Activated CD4-positive, alpha-beta T cell treated with anti-CD3 and anti-CD28 coated beads, Interleukin-2, amount 50 U/mL, for 4 hours (primary cell): ENCODE measurements at places on chromosomes 7 and 10.

DNA sequence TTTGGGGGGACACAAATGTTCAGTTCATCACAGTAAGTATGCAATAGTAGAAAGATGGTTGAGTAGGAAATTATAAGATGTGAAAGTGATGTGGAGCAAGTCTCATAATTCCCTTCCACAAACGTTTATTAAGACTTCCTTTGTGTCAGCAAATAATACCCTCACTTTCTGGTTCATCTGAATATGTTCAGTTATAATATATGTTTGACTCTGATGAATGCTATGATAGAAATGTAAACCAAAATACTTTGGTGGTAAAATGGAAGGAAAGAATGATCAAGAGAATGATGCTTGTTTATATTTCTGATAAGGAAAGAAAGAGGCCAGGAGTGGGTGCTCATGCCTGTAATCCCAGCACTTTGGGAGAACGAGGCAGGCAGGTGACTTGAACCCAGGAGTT is 111.7 kb upstream of the PLXDC2 start:
- no peak for DNase-seq

DNA sequence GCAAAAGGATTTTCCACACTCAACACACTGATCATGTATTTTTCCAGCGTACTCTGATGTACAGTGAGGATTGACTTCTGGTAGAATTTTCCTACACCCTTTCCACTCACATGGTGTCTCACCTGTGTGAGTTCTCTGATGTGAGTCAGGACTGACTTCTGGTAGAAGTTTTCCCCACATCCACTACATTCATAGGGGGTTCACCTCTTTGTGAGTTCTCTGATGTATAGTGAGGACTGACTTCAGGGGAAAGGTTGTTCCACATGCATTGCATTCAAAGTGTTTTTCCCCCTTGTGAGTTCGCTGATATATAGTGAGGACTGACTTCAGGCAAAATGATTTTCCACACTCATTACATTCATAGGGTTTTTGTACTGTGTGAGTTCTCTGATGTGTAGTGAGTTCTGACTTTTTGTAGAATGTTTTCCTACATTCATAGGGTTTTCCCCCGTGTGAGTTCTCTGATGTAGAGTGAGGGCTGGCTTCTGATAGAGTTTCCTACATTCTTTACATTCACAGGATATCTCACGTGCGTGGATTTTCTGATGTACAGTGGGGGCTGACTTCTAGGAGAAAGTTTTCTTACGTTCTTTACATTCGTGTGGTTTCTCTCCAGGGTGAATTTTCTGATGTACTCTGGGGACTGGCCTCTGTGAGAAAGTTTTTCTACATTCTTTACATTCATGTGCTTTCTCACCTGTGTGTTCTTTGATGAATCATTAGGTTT is 146.5 kb downstream of the GLRX3 start:
- no peak for DNase-seq

- no peak for DNase-seq
Observed at GRCh38 chr10:83592337-83592935, 546.9 kb upstream of the GHITM start.

DNA sequence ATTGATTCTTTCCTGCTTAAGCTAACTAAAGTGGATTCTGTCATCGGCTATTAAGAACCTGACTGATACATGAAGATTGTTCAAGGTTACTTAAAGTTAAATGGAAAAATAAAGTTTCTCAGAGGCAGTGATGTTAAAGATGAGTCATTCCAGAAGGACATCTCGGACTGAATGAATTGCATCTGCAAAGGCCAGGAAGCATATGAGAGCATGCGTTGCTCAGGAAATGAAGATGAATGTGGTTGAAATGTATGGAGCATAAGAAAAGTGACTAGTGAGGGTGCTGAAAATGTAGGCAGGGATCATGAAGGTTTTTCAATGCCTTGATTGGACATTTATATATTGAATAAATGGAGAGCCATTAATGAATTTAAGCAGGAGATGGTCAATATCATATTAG is 133.9 kb upstream of the GHITM start:
- DNase-seq: no peak

- DNase-seq: no peak
Observed at GRCh38 chr10:114313866-114314265, 74.8 kb downstream of the VWA2 start.

GRCh38 chr7:158431941-158432347 is 155.7 kb downstream of the PTPRN2 start:
- no peak for DNase-seq

- DNase-seq: no peak
Observed at GRCh38 chr7:128937271-128937646, 468 bp upstream of the IRF5 start.

DNA sequence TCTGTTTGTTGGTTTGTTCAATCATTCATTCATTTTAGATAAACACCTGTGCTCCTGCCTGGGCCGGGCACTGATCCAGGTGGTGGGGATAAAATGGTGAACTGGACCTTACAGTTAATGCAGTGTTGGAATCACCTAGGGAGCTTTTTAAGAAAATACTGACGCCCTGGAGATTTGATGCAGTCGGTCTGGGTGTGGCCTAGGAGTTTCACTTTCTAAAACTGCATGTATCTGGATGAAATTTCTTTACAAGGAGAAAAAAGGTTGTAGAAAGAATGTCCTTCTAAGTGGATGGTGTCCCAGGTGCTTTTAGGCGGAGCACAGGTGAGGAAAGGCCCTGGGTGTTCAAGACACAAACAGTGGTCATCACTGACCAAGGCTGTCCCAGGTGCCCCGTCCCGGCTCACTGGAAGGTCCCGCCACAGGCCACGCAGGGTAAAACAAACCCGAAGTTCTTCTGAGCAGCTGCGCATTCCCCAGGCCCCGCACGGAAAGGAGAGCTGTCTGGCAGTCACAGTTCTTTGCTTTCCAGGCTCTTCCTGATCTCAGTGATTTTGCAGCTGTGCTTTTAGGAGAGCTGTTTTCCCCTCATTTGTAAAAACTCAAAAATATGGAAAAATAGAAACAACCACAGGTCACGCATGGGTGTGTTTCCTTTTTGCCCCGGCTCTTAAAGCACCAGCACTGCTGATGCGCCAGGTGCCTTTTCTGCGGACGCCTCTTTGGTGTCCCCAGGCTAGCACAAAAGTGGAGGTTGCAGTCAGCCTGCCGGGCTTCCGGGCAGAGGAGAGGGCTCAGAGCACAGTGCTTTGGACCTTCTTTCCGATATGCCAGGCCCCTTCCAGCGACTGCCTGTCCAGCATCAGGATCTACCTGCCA is 161.9 kb downstream of the GRK5 start:
- no peak for DNase-seq

DNA sequence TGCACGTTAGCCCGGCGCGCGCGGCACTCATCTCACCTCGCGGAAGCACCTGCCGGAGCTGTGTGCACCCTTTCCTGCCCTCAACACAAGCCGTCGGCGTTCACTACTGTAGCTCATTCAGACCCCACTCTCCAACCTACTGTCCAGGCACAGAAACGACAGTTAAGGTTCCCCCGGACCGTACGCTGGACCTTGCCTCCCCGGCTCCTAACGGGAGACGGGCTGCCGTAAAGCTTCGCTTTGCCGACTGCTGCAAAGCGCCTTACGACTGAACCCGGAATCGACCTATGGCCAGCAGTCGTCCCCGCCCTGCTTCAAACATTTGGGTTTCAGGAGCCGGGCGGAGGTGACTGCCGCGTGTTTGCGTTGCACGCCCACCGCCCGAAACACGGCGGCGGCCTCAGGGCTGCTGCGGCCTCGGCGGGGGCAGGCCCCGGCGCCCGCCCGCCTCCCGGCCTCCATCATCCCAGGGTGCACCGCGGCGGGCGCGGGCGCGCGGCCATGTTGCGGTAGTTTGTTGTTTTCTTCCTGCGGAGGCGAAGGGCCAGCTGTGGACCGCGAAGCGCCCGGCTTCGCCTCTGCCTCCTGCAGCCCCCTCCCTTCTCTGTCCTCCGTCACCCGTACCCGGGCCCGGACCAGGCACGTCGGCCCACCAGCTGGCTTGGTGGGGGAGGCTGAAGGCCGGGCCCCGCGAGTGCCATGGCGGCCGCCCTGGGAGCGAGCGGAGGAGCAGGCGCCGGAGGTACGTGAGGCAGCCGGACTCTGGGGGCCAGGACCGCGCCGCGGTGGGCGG is at the start of gene RBM33:
Gene RBM33, plus strand, starts transcription at position 484 of the 793 bp plus-strand sequence. Its CDS starts 216 bp downstream, at position 700.
- peak; percentile 66 for DNase-seq

DNA sequence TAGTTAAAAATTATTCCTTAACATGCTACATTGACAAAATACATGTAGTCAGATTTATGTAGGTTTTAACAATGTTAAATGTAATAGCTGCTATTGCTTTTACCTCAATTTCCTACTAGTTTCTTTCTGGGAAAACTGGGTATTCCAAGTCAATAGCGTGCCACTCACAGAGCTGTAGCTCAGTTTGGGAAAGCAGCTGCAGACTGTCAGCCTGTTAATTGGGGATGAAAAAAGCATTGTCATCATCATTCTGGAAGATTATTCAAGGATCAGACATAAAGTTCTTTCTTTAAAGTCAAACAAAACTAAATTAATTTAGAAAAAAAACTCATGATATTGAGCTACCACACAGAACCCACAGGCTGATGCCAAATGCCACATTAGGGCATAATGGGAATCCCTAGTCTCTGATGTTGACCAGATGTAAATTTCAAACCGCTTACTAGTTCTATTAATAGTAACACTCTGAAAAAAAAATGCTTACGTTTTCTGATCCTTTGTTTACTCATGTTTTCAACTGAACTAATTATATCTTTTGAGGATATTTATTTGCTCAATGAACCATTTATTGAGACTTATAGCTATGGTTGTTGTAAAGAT is 19.6 kb upstream of the AGMO start:
- no peak for DNase-seq

DNA sequence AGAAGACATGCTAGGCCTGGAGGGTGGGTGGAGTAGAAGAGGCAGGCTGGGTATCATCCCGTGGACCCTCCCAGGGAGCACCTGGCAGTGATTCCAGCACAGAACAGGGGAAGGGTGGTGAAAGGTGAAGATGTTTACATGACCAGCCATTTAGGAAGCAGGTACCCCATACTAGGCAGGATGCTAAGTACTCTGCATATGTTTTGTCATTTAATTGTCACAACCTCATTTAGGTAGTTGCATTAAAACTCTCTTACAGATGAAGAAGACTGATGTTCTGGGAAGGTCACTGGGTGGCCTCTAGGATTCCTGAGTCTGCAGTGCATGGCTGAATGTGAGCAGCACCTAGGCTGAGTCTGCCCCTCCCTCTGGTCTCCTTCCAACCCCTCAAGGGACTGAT is 15.2 kb downstream of the ITPRIP start:
- no peak for DNase-seq

DNA sequence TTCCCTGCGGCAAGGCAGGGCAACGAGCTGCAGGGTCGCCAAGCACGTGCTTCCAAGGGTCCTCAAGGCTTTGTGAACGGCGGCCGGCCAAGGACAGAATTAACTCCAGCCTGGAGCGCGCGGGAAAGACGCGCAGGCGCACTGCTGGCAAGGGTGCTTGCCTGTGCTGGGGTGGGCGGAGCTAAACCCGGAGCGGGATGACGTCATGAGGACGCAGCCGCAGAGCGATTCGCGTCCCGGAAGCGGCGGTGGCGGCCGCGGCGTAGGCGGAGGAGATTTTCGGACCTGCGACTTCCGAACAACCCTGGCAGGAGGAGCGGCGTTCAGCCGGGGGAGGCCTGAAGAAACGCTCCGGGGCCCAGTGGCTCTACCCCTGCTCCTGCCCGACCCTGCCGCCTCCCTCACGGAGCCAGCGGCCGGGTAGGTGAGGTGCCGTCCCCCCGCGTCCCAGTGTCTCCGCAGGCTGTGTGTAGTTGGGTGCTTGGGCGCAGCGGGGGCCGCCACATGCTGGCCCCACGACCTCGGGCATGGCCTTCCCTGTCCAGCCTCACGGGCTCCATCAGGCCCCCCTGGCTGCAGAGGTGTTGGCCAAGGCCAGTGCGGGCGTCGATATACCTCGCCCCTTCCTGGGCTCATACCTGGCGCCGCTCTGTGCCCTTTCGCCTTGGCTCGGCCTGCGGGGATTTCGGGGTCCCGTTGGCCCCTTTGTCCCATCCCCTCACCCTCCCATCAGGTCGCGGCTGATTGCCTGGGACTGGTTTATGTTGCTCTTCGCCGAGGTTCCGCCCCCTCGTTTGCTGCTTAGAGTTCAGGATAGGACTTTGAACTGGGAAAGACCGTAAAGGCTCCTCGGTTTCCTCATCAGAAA is at the start of gene ZFYVE27:
Gene ZFYVE27, plus strand, starts transcription at position 227 of the 868 bp plus-strand sequence. CDS start 1,350 bp downstream, outside the sequence.
- peak; percentile 92 for DNase-seq

GRCh38 chr10:69739634-69740033 is 62.1 kb upstream of the COL13A1 start:
- no peak for DNase-seq

DNA sequence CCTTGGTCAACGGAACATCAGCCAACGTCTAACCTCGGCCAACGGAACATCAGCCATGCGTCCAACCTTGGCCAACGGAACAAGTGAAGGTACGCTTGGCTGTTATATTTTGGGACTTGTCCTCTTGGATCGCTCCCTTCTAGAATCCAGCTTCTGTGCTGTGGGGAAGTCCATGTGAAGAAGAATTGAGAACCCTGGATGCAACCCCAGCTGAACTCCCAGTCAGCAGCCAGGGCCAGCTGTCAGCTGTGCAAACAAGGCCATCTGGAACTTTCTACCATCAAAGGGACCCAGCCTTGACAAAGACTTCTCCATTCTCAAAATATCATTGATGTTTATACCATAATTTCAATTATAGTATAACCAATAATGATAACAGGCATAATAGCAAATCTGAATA is 43.3 kb upstream of the ITGA8 start:
- no peak for DNase-seq

- DNase-seq: no peak
Observed at GRCh38 chr7:126040114-126041045, 1110.8 kb upstream of the POT1 start.

GRCh38 chr10:7388602-7389001 is 22.2 kb downstream of the SFMBT2 start:
- DNase-seq: peak; percentile 29

GRCh38 chr10:37789590-37789989 is 67.8 kb downstream of the ZNF248 start:
- no peak for DNase-seq

DNA sequence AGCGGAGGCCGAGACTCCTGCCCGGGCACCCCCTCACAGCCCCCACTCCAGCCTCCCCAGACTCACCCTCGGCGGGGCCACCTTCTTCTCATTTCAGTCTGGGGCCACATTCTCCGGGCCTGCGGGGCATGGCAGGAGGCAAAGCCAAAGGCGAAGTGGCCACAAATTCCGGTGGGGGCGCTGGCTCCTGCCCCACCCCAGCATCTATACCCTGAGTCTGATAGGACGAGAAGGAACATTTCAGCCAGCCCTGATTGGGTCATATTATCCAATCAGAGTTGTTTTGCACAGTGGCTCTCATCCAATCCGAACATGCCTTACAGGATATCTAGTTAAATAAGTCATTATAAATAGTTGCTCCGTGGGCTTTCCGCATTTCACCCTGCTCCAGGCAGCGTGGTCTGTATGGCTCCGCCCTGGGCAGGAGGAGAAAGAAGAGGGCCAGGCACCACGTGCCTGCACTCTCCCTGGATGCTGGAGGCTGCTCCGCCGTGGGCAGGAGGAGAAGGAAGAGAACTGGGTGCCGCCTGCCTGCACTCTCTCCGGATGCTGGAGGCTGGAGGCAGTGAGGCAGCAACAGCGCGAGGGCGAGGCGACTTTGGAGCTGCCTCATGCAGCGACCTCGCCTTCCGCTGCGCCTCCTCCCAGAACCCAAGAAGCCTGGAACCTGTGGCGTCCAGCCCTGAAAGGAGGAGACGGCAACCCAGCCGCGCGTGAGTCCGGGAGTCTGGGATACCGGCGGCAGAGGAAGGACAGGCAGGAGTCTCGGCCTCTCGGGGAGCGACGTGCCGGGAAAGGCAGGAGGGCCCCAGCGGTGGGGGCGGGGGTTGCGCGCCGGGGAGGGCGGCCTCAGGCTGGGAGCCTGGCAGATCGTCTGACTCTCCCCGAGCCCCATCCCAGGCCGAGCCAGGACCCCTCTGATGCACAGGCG is 162.9 kb downstream of the ZNF33B start:
- no peak for DNase-seq
